ENCODE measurements at places on chromosomes 7 and 10. TPM values are rescaled to one million over a fixed set of nuclear protein-coding genes. Genes with fewer than 3 reads are reported as not detected.
A peak's percentile ranks its signal among the peaks of the same experiment; 100 is the strongest.

CDK1 gene
- 30.6 TPM for polyA plus RNA-seq

TFPI2 gene
- 143 TPM for polyA plus RNA-seq

NME8 gene
- polyA plus RNA-seq, result not detected

LRRC17 gene
- polyA plus RNA-seq, result 2.4 TPM

CPVL gene
- not detected for polyA plus RNA-seq

AUTS2 gene
- 0.54 TPM for polyA plus RNA-seq

SPDYE18 gene
- 0.23 TPM for polyA plus RNA-seq

TMEM209 gene
- 15.5 TPM for polyA plus RNA-seq

SPDYE5 gene
- 0.04 TPM for polyA plus RNA-seq

NCOA4 gene
- polyA plus RNA-seq, result 156 TPM

RTKN2 gene
- polyA plus RNA-seq, result 1.5 TPM

DNA sequence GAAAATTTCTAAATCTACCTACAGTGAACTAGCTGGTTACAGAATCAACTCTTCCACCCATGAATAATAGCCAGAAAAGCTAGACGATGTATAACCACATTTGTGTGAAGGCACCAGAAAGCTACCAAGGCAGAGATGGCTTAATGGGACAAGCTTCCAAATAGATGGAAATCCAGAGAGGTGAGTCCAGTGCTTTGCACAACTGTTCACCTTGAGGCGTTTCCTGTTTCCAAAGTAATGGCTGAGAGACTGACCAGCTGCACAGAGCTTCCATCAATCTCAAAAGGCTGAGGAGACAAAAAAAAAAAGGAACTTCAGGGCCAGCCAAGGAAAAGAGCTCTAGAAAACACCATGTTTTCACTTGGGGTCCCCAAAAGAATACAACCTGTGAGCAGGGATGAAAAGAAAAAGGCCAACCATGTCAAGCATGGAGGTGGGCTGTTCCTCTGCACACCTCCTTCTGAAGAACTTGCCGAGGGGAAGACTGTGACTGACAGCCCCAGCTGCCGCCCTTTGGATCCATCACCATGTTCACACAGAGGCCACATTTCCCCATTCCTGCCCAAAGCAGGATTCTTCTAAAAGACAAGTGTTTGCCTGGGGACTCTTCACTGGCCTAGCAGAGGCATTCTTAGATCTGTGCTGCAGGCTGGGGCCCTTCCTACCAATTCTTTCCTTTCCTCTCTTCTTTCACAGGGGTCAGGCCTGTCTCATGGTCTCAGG, 72.9 kb downstream of the ARHGAP21 start:
- DNase-seq, result no peak

GRCh38 chr10:77970869-77971803, 44.6 kb upstream of the DLG5 start:
- peak; percentile 93 for DNase-seq

DNA sequence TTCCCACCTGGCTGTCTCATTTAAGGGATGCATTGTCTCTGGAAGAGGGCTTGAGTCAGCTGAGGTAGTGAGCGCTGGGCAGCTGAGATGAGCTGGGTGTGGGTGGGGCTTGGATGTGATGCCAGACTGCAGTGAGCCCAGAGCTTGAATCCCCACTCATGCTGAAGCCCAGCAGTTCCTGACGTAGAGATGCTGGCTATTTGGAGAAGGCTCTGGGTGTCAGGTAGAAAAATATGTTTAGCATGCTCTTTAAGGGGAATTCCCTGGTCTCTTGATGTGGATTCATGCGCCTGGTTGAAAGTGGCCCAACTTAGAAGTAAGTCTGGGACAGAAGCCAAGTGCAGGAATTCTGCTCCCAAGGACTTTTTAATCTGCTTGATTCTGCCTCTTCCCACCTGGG, 241.5 kb upstream of the IGFBP3 start:
- no peak for DNase-seq

DNA sequence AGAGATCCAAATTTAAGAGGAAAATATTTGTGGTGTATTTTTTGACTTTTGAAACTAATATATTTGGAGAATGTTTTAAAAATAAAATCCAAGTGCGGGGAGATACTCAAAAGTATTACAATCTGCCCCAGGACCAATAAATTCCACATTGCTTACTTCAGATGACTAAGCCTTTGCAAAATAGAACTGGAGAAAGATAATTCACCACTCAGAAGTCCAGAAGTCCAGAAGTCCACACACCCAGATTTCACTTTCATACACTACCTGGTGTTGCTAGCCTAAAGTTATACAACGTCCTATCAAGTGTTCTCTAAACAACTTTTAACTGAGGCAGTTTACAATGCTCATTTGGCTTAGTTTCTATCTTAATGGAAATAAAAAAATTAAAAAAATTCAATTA, 487.0 kb upstream of the SEMA3D start:
- no peak for DNase-seq

DNA sequence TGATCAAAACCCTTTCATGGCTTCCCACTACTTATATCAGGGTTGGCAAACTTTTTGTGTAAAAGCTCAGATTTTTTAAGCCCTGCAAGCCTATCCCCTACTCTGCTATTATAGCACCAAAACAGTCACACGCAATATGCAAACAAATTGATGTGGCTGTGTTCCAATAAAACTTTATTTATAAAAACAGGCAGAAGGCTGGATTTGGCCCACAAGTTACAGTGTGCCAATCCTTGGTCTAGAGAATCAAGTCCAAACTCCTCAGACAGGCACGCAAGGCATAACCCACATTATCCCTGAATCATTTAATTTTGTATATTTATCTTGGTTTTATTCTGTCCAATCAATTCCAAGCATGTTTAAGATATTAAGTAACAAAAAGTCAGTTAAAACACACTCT, 71.9 kb downstream of the SGMS1 start:
- DNase-seq, result no peak

DNA sequence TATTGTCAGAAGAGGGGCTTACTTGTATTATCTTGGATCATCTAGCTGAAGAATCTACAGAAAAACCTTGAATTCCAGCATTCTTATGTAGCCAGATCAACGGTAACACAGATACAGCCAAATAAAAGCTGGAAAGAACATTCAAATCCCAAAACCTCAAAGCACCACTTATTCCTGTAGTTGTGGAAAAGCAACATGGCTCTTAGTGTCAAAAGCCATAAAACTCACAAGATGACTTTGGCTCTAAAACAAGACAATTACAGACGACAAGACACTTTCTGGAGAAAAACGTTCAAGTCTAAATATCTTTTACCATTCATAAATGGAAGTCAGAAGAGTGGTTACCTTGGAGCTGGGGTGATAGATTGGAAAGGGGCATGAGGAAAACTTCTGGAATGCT, 173.0 kb downstream of the HERPUD2 start:
- DNase-seq, result no peak

DNA sequence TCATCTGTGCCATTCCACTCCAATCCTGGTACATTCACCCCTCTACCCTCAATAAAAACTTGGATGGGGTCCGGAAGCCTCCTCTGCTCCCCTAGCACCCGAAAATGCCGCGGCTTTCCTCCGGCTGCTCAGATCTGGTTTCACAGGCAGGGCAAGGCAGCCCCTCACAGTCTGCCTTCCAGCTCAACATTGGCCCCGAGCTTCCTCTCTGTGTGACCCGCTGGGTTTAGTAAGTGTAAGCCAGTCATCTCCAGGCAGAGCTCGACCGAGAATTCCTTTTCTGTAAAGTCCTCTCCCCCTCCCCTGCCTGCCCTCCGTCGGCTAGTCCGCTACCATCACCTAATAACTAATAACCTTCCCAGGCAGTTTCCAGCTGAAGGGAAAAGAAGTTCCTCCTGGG, 3.4 kb downstream of the INHBA start:
- no peak for DNase-seq

DNA sequence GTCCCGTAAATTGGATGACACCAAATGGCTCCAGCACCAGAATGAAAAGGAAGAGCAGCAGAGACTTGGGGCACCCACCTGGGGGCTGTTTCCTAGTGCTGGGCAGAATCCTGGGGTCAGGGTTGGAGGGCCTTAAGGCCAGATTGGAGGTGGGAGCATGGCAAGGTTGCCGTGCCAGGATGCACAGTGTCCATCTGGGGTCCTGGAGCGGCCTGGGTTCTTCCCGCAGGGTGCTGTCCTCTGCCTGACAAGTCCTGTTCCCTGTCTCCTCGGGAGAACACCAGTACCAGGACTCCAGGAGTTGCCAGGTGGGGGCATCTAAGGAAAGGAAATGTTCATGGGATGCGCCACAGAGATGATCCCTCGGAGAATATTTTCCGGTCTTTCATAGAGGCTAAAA, 42.8 kb downstream of the MGMT start:
- DNase-seq, result no peak

DNA sequence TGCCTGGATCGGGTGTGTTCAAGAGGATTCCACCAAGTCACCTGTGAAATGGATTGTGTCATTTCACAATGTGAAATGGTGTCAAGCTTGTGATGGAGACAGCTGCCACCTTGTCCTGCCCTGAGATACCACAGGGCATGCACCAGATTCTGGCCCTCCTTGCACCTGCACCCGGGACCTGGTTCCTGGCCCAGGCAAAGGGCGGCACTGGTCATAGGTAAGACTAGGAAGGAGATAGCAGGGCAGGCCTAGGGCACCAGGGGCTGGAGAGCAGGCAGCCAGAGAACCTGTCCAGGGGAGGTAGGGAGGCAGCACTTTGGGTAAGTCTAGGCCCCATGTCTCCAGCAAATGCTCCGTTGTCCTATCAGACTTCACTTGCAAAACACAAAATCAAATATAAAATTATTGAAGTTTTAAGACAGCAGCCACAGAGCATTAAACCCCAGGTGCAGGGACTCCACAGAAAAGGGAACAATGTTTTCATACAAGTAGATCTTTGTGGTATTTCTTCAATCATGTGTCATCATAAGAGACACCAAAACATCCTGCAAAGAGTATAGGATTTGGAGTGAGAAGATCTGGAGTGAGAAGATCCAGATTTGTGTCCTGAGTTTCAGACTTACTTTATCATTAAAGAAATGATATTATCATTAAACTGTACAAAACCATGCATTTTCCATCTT, 22.7 kb upstream of the ZNF800 start:
- DNase-seq, result no peak

GRCh38 chr10:78974617-78975317, 94.0 kb upstream of the ZMIZ1 start:
- peak; percentile 71 for DNase-seq

DNA sequence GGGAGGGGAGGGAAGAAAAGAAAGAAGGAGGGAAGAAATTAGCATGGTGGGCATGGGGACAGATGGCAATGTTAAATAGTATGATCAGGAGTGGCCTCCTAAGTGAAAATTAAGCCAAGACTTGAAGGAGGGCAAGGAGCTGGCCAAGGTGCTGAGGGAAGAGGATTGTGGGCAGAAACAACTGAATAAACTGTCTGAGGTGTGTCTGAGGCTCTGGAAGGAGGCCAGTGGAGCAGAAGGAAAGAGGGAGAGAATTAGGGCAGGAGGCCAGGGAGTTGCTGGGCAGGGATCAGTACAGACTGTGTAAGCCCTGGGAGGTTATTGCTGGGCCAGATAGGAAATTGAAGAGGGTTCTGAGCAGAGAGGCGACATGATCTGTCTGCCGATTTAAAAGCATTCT, 40.6 kb upstream of the VKORC1L1 start:
- no peak for DNase-seq

GRCh38 chr7:44986218-44987053, 7.6 kb upstream of the MYO1G start:
- no peak for DNase-seq

- DNase-seq, result no peak
Measured at GRCh38 chr7:28840592-28840995, 117.5 kb downstream of the TRIL start.

DNA sequence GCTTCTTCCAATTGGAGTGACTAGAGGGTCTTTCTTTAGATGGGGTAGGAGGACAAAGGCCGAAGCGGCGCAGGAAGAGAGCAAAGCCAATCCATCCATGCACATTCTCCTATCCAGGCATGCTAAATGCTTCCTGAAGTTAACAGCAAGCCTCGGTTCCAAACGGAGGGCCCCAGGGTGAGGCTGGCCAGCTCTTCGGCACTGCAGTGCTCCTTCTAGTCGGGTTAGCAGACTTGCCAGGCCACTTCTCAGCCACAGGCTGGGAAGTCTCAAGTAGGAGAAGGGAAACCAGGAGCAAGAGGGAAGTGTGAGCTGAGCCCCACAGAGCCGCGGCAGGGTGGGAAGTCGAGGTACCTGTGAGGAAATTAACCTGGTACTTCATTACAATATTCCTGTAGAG, 253.8 kb upstream of the INHBA start:
- no peak for DNase-seq

DNA sequence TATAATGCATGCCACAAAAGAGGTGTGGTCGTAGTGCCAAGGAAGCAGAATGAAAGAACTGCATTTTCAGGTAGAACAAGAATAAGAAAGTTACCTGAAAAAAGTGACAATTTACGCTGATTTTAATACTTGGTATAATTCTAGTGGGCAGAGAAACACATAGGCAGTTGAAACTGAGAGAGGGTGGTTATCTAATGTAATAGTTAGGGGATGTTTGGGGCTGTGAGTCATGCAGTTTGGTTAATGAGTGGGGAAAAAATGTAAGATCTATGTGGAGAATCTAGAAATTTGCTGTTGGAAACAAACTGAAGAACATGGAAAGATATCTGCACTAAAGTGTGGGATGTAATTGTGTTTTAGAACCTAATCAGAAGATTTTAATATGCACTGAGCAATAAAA, 33.7 kb downstream of the ZNF37A start:
- DNase-seq, result no peak

- DNase-seq, result no peak
Measured at GRCh38 chr10:45001381-45002148, 842 bp downstream of the ZNF22 start.

- no peak for DNase-seq
Measured at GRCh38 chr7:158406801-158407200, 180.8 kb downstream of the PTPRN2 start.

DNA sequence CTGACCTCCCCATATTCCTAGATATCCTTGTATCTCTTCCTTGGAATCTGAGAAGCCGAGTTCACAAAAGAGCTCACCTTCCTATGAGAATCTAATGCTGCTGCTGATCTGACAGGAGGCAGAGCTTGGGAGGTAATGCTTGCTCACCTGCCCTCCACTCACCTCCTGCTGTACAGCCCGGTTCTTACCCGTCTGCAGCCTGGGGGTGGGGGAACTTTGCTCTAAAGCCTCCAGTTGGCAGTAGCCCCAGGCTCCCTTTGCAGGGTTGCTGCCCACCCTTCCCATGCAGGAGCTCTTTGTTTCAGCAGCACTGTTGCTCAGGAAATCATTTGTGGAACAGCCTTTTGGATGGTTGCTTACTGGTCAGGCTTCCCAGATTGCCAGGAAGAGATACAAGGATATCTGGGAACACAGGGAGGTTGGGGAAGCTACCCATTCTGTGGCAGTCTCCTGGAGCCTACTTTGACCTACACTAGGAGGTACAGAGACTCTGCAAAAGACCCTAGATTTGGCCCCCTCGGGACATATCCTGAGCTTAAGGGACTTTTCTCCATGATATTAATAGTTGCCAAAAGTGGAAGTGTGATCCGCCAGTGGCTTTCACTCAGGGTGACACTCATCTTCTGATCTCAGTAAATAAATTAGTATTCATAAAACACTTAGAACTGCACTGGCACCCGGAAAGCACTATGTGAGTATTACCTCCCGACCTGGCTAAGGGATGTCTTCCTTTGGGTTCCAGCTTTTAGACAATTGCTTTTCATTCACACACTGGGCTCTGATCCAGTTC, 363.7 kb upstream of the PODXL start:
- no peak for DNase-seq
